ENCODE measurements at places on chromosomes 5 and 9. TPM values are rescaled to one million over a fixed set of nuclear protein-coding genes. Genes with fewer than 3 reads are reported as not detected.

DNA sequence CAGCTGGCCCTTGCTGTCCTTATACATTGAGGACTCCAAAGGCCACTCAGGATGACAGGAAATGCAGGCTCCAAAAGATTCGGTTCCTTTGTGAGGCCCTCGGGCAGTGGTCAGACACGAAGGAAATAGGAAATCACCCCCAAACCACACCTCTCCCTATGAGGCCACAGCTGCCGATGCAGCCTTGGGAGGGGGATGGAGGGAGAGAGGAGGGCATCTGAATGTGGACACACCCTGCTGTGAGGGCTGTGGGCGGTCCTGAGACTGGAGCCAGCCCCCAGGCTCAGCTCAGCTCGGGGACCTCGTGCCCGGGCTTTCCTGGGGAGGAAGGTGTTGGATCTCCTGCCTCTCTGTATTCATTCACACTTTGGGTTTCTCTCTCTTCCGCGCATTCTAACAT is 2.7 kb upstream of the CLPTM1L start:
- DNase-seq, result no peak

- no peak for DNase-seq
These were observed 161.2 kb downstream of the C9orf50 start for GRCh38 chr9:129459547-129460322.

GRCh38 chr9:100911273-100911672 is 117.3 kb upstream of the PLPPR1 start:
- no peak for DNase-seq

DNA sequence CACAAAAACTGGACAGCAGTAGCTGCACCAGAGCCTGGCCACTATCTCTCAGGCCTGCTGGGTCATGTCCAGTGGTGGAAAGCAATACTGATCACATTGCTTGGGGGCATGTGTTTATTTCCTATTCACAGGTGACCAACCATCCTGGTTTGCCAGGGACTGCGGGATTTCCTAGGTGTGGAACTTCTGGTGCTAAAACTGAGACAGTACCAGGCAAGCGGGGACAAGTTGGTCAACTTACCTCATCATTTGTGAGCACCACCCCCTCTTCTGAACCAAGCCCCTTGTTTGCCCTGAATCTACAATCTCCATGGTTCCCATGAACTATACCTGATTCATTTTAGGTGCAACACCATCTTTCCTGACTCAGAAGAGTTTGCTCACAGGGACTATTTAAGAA is 81.3 kb downstream of the TNC start:
- DNase-seq, result no peak

- no peak for DNase-seq
These were observed 20.6 kb downstream of the TCERG1 start for GRCh38 chr5:146467760-146468159.

DNA sequence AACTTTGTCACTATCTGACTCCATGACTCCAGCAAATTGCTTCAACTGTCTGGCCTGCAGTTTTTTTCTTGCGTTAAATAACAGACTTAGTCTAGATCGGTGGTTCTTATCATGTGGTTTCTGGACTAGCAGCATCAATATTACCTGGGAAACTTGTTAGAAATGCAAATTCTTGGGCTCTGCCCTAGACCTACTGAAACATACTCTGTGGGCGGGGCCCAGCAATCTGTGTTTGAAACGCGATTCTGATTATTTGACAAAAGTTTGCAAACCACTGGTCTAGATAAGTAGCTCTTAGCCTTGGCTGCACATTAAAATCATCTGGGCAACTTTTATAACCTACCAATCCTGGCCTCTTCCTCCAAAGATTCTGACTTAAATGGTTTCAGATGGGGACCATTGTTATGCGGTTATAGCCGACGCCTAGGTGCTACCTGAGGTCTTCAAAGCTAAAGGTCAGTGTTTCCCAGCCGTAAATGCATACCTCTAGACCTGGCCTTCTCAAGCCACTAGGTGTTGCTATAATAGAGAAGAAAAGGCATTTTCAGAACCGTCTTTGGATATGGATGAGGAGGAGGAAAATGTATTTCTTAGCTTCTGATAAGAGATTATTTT is 74.0 kb downstream of the C9orf85 start:
- DNase-seq, result no peak

- DNase-seq, result no peak
These were observed 26.6 kb upstream of the C9orf72 start for GRCh38 chr9:27599870-27600238.

DNA sequence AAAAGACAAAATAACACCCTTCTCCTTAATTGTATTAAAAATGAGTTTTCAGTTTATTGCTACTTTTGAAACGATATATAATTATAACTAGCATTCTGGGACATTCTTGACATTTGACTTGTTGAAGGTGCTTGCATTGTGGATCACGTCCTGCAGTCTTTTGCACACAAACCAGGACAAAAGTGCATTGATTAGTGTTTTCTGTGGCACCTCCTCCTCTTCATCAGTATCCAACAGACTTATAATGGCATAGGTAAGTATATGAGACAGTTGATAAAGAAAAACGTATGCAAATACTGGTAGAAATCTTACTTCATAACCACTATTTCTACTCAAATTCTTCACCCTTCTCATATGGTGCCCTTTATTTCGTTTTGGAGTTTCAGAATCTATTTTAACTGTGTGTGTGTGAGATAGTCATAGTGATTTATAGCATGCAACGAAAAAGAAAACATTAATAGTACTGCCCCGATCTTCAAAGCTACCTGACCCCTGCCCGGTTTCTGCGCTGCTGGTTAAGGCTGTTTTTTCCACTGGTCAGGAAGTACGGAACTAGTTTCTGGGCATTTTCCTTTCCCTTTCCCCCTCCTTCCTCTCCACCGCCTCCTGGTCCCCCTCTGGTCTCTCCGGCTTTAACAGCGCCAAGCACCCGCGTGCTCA is 639 bp upstream of the RASA1 start:
- no peak for DNase-seq

DNA sequence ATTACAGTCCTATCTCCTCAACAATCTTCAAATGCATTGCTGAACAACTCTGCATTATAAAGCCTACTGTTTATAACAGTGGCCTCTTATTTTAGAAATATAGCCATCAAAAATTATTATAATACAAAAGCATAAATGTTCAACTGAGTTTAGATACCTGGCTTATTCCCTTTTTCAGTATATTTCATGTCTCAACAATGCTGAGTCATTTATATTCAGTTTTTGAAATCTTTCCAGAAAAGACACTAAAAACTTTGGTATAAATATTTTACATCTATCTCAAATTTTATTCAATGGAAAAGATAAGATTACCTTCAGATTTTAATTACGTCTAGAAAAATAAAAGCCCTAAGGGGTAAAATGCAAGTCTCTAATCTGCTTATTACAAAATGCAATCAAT is 37.9 kb downstream of the LURAP1L start:
- DNase-seq, result no peak

- DNase-seq, result no peak
These were observed 127.8 kb upstream of the DHFR start for GRCh38 chr5:80782626-80783025.

Gene CCL27
- not detected for total RNA-seq

Gene GOLM1
- total RNA-seq, result 29.9 TPM

Gene LRRC26
- not detected for total RNA-seq

Gene CORO2A
- 1.3 TPM for total RNA-seq

Gene NUP214
- 9.2 TPM for total RNA-seq

Gene AHRR
- total RNA-seq, result 51.8 TPM

All from RPMI7951 (cell line).